Effector CD4-positive, alpha-beta T cell (primary cell): ENCODE measurements at places on chromosomes 1 and 21.
A peak's percentile ranks its signal among the peaks of the same experiment; 100 is the strongest.

DNA sequence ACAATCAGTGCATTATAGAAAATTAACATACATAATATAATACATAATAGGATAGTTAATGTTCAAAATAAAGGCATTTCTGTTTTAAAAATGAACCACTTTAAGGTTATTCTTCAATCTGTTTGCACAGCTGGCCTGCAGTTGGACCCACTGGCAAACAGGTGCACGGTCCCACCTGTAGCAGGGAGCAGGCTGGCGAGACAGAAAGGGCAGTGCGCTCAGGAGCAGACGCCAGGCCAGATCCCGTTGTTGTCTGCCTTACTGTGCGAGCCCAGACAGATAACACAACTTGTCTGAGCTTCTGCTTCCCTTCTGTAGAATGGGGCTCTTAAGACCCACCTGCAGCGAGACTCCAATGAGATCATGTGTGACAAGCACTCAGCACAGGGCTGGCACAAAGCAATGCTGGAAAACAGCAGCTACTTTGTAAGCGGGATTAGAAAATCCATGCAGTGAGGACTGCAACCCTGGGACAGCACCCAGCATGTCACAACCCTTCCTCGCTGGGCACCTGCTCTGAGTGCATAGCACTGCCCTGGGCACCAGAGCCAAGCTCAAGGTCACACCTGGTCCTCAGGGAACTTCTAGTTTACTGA is 33.5 kb downstream of the VPS26C start:
- no peak for DNase-seq

- DNase-seq = no peak
Measured at GRCh38 chr1:207882692-207883091, 28.2 kb downstream of the CD34 start.

- DNase-seq = no peak
Measured at GRCh38 chr1:212242288-212242984, 42.8 kb upstream of the PPP2R5A start.

DNA sequence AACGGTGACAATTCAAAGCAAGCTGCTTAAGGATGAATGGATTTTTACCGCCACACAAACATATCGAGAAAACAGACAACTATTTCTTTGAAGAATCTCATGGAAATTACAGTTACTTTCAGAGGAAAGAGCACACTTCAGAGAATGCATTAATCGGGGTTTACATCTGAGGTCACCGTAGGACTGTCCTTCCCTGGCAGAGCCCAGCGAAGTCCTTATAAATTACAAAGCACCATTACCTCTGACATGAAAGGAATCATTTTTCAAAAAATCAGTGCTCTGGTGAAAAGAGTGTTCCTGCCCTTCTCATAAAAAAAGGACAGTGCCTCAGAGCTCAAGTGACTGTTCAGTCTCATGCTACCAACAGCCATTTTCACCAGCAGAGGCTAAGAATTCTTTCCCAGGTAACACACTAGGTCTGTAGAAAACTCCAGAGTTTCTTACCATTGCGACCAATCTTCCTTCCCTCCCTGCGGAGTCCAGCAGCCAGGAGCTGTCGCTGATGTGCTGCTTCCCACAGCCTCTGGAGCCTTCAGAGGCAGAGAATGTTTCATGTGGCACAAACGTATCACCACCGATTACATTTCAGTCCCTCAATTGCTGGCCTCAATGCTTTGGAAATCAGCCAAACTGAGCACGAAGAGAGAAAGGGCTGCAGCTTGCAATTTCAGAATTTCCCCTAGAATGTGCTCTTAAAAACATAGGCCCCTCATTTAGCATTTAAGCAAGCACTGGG is 75.4 kb downstream of the PLD5 start:
- no peak for DNase-seq

DNA sequence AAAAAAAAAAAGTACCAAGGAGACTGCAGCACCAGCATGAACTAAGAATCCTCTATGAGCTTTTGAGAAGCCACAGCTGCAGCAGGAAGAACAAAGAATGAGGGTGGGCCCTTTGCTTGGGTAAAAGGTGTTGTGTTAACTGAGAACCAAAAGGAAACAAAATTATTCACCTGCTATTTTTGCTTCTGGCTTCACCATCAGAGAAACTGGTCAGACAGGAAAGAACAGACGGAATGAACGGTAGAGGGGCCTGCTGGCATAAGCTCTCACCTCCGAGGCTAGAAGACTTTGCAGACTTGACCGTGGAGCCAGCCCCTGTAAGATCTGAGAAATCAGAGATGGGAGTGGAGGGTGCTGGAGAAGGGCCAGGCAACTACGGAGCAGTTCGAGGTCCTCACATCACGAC is 27.6 kb downstream of the IL10RB start:
- no peak for DNase-seq

GRCh38 chr1:12448746-12449177 is 169.2 kb downstream of the DHRS3 start:
- DNase-seq = no peak

- DNase-seq = no peak
Measured at GRCh38 chr1:225602590-225603206, 50.2 kb downstream of the ENAH start.

DNA sequence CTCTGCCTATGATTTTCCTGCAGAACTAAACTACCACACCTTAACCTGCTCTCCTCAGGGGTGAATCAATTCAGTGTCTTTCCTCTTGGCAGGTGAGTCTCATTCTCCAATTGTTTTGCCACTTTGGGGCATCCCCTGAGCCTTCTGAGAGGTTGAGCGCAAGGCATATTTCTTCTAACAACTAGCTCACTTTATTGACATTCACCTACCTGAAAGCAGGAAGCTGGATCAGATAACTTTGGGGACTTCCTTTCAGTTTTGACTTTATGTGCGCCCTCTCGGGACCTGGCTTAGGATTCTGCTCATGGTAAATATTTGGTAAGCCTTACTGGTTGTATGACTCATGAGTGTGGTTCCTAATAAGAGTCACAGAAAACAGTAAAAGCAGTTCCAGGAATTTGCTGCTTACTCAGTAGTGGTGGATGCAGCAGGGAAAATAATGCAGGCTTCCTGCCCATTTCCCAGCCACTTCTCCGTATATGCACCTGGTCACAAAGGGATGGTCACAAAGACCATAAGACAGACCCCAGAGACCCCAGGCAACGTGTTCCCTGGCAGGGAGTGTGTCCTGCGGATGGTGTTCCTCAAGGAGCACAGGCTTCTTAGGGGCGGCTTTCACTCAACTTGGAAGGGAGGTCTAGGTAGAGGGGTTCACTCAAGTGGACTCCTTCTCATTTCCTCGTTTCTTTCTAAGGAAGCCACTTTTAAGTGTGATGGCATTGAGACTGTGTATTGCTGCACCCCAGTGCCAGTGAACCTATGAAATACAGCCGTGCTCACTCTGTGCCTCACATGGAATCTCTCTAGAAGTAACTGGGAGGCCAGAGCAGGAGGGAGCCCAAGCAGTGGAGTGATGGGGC is 22.0 kb upstream of the BATF3 start:
- no peak for DNase-seq

- no peak for DNase-seq
Measured at GRCh38 chr21:38148046-38148445, 108.7 kb upstream of the KCNJ15 start.

GRCh38 chr1:93200086-93200620 is 19.6 kb downstream of the CCDC18 start:
- DNase-seq = no peak

DNA sequence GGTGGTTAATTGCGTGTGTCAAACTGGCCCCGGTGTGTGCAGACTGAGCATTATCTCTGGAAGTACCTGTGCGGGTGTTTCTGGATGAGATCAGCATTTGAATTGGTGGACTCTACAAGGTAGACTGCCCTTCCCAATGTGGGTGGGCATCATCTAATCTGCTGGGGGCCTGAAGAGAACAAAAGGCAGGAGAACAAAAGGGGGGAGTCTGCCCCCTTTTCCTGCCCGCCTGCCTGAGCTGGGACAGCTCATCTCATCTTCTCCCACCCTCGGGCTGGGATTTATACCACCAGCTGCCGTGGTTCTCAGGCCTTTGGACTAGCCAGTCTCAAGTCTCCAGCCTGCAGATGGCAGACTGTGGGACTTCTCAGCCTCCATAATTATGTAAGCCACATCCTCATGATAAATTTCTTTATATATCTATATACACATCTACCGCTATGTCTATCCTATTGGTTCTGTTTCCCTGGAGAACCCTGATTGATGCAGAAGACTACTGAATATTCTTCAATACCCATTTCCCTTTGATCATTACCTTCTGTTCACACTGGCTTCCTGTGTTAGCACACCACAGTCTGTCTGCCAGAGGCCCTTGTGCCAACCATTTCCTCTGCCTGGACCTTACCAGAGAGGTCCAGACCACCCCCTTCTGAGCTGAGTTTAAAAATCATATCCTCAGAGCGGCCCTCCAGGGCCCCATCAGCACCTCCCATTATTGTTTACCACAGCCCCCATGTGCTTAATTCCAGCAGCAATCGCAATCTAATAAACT is 25.2 kb downstream of the RCAN1 start:
- no peak for DNase-seq

- DNase-seq = no peak
Measured at GRCh38 chr21:35502821-35503220, 453.7 kb upstream of the RUNX1 start.

DNA sequence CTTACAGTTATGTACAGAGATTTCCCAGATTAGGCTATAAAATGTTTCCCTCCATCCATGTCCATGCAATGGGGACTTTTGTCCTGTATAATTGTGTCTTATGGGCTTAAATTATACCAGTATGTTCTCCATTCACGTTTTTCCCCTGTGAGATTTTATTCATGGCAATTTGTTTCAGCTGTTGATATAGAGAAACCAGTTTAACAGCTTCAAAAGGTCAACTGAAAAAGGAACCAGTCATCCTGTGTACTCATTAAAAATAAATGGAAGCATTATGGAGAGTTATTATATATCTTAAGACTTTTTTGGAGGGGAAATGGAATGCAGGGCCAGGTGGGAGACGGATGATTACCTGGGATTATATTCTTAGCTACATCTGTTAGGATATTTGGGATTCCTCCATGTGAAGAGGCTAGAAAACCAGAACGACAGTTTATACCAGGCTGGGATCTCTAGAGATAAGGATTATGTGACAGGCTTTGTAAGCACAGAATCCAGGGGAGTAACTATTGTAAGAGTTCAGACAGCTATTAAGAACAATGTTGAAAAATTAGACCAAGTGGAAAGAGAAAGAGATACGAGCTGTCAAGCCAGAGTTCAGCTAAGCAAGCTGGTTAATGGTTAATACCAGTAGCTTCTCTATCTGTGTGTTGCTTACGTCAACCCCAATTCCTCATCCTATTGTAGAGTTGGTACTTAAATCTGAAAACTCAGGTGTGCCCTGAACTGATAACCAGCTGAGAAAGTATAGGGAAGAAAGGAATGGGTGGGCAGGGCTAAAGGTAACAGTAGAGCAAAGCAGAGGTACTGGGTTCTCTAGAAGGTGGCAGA is 12.4 kb upstream of the ZNF697 start:
- DNase-seq = no peak

DNA sequence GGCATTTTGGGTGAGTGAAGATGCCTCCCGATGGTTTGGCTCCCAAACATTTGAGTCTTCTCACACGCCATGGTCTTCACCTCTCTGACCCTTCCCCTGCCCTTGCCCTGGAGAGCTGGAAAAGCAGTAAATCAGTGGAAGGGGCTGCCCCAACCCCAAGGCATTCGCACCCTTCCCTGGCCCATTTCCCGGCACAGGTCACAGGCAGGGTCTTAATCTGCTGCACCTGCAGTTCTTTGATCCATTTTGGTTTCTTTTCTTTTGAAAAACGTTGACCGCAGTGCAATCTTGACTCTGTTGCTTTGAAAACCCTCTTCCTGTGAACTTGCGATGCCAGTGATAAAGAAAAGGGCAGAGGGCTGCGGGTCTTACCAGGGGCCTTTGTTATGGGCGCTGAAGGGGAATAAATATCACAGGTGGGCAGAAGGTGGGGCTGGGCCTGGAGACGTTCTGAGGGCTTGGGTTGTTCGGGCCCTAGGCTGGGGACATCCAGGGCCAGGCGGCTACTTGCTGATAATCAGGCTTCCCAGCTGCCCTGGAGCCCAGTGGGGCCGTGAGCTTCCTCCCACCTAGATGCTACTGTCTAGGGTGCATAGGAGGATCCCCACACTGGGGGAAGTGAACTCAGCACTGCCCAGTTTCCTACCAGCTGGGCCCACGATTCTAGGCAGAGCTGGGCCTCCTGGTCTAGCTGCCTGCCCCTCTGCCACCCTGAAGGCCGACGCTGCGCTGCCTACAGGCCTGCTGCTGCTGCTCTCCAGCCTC is 38.6 kb upstream of the EPS8L3 start:
- DNase-seq = peak; percentile 17

DNA sequence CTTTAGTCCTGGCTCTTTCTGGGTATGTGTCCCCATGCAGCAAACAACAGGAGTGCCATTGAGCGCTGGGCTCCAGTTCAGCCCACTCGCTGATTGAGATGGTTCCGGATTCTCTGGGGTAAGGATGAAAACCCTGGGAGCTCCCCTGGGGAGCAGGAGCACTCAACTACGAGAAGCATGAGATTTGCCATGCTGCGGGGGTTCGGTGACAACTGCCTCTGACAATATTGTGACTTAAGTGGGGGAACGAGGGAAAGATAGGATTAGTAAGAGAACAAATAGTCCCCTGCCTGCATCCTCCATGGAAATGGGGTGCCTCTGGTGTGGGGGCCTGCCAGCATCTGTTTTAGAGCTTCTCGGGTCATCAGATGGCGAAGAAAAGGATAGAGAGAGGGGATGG is 123.6 kb upstream of the IPO9 start:
- DNase-seq = no peak

DNA sequence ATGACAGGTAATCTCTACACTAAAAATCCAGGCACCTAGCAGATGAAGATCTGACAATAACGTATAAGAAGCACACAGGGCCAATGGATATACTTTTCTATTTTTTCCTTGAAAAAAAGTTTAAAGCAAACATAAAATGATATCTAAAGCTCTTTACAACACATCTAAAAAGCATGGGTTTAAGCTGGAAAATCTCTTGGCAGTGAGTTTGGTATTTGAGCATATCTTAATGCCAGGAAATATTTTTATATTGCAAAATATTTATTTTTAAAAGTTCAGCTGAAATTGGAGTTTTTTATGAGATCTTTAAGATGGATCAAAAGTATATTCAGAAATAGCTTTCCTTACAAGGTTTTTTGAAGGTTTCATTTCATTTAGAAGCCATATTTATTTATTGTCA is 40.5 kb downstream of the SLC5A9 start:
- DNase-seq = no peak

GRCh38 chr1:96080925-96081324 is 640.7 kb upstream of the PTBP2 start:
- DNase-seq = no peak
